Substantia nigra (tissue), 51 donors: ENCODE measurements at places on chromosomes 16 and 17.

DNA sequence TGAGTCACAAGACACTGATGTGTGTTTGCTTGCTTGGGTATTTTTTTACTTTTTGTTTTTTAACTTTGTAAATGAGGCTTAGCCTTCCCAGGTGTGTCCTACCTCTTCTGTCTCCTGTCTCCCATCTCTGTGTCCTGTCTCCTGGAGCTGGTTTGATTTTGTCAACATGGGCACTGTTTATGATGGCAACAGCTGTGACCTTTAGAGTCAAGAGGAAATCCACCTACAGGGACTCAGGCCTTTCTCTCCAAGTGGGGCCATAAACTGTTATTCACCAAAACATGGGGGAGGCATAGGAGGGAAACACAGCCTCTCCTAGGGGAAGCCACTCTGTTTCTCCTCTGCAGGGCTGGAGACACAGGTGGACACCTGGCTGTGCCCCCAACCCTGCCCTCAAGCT lies 13.1 kb upstream of the PLCG2 start:
- DNase-seq = no peak

GRCh38 chr17:15658296-15658695 lies 25.8 kb downstream of the TRIM16 start:
- DNase-seq = no peak

DNA sequence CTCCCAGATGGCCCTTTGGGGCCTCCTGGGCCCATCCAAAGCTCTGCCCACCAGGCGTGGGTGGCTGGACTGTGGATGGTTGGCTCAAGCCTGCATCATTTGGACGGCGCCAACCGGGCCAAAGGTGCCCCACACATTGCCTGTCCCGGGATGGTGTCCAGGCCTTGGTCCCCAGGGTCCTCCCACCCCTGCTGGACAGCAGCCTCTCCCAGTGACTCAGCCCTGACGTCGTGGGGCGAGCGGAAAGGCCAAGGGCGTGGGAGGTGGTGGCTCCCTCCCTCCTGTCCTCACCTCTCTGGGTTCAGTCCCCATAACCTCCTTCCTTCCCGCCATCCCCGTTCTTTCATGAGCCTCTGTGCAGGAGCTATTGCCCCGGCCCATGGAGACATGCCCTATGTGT lies 42.1 kb upstream of the DLX4 start:
- no peak for DNase-seq

DNA sequence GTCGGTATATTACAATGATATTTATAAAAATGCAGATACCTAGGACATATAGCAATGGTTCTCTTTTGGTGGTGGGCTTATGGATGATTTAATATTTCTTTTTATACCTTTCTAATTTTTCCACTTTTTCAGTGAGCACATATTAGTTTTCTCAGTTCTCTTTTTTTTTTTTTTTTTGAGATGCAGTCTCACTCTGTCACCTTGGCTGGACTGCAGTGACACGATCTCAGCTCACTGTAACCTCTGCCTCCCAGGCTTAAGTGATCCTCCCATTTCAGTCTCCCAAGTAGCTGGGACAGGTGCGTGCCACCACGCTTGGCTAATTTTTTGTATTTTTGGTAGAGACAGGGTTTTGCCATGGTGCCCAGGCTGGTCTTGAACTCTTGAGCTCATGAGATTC lies 15.1 kb downstream of the MAP3K14 start:
- DNase-seq = no peak

DNA sequence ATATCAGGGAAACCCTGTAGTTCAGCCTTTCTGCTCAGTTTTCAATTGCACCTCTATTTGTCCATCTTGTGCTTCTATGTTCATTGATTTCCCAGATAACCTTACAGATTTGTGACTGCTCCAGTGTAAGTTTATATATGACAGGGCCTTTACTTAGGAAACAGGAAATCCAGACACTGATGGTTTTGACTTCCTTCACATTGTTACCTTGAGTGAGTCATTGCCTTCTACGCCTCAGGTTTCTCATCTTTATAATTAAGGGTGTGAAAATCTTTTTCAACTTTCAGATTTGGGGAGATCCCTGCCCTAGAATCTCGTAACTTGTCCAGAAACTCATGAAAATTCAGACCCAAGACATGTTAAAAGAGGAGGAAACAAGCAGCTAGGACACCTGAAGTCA lies 342.4 kb upstream of the TBX2 start:
- no peak for DNase-seq

DNA sequence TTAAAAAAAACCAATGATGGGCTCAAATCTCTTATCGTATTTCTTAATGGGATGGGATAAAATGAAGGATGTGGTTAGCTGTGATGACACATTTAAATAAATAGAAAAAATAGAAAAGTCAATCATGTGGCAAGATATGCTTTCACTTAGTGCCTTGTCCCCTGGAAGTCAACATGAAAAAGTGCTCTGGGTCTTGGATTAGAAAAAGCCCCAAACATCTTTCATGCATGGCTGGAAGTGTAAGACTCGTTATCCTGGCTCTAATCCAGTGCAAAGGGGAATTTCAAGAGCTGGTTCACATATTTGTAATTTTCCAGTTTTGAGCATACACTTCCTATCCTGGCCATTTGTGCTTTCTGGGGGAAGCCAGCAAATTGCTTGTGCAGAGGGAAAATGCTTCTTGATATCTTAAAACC lies 160.9 kb downstream of the MAP2K6 start:
- no peak for DNase-seq

DNA sequence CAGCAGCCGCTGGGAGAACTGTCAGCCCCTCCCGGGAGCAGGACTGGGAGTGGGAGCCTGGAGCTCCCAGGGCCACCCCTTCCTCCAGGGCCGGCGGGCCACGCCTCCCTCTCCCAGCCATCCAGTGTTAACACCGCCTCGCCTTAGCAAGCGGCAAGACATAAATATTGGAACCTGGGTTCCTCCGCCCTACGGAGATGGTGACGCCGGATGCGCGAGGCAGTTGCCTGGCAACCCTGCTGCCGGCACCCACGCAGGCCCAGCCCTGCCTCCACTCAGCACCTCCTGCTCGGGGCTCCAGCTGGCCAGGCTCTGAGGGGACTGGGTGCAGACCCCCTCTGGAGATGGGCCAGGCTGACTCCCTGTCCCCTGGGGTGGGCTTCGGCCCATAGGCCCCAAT lies 27.4 kb upstream of the CACNA1H start:
- DNase-seq = no peak

DNA sequence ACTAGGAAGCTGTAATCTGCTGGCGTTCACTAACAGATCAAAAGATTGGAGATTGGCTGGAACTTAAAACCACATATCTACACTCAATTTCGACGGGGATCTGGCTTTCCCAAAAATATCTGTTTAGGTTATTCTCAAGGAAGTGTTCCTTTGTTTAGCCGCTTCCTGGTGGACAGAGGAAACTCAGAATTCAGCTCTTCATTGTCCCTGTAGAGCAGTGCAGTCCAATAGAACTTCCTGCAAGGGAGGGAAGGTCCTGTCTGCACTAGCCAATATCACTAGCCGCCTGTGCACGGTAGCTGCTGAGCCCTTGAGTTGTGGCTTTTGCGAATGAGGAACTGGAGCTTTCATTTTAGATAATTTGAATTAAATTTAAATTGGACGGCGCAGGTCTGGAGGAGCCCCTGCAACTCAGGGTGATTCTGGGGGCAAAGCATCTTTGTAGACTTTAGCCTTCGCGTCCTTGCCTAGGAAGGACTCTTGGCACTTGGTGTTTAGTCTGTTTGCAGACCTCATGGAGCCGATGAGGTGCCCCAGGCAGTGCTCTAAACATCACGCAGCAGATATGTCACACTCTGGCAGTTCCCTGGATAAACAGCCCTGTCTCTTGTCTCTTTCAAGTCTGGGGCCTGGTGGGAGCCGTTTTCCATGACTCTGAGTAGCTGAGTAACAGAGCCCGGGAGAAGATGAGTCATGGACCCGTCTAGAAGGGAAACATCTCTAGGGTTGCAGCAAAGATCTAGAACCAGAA lies 122.2 kb downstream of the CCDC182 start:
- no peak for DNase-seq

DNA sequence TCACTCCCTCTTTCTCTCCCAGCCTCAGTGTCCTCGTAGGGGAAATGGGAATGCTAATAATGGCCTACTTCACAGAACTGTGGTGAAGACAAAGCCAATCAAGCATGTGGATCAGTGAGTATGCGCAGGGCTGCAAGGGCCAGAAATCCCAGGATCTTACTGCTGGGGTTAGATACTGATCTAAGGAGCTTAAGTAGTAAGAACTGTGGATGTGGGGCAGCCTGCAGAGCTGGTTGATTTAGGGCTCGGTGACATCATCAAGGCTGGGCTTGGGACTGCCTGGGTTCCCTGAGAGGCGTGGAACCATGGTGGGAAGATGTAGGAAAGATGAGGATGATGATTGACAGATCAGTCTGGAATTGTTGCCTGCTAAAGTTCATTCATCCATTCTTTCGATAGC lies 25.6 kb downstream of the GOSR2 start:
- no peak for DNase-seq

GRCh38 chr17:76398523-76399174 lies 14.2 kb downstream of the SPHK1 start:
- DNase-seq = no peak

GRCh38 chr16:17526956-17527937 lies 56.5 kb upstream of the XYLT1 start:
- DNase-seq = no peak

DNA sequence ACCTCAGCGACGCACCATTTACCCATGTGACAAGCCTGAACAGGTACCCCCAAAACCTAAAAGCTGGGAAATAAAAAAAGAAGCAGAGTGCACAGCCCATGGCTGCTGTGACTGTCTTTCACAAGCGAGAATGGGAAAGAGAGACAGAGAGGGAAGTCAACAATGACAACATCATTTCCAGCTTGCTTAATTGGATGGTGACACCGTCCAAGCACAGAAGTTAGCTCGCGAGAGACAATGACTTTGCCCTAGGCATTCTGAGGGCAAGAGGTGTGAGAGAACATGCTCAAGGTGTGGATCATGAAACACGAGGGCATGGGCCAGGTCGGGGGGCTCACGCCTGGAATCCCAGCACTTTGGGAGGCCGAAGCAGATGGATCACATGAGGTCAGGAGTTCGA lies 19.3 kb upstream of the NSMCE1 start:
- no peak for DNase-seq

- DNase-seq = no peak
These were observed 163.4 kb downstream of the ZFHX3 start for GRCh38 chr16:72884573-72884972.

GRCh38 chr16:85003725-85004586 lies 7.4 kb downstream of the ZDHHC7 start:
- DNase-seq = no peak

- no peak for DNase-seq
These were observed 4.8 kb downstream of the IL4R start for GRCh38 chr16:27318392-27319256.

DNA sequence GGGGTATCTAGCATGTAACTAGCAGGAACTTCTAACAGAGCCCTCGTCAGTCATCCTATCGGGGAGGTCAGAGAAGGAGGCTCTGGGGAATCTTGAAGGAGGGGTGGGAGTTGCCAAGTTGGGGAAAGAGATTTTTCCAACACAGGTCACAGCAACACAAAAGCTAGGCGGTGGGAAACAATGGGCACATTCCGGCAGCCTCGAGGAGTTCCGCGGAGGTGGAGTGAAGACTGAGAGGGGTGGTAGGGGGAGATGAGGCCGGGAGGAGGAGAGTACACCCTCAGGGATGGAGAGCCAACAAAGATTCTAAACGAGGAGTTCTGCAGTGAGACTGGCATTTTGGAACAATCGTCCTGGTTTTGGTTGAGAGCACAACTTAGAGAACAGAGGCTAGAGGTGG lies 13.5 kb upstream of the CALB2 start:
- no peak for DNase-seq

- no peak for DNase-seq
These were observed 38.7 kb downstream of the ESRP2 start for GRCh38 chr16:68197250-68197649.

GRCh38 chr16:77723108-77723514 lies 797 bp downstream of the NUDT7 start:
- DNase-seq = no peak
